ENCODE measurements at places on chromosomes 7 and 10.

DNA sequence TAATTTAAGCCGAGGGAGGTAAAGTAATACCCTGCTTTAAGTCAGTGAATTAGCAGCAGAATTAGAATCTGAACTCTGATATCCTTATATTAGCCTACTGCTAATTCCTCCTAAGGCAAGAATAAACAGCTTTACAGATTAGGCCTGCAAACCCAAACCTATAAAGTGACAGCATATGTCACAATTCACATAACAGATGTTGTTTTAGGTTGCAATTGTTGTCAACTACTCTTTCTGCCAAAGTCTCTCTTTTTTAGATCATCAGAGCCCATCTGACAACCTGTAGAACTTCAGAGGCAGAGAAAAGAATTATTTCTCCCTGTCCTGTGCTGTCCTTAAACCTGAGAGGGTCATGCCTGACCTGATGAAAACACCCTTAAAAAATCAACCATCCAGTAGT is 167.2 kb downstream of the PRKG1 start:
- DNase-seq, result no peak

- no peak for DNase-seq
These were observed 24.8 kb upstream of the ZNF800 start for GRCh38 chr7:127417346-127417745.

GRCh38 chr7:93245525-93246432 is 13.6 kb downstream of the VPS50 start:
- DNase-seq, result peak; percentile 56

- no peak for DNase-seq
These were observed 1.8 kb upstream of the AKR1C3 start for GRCh38 chr10:5092375-5092774.

GRCh38 chr10:79048639-79049550 is 19.9 kb upstream of the ZMIZ1 start:
- DNase-seq, result no peak

GRCh38 chr7:133135451-133135850 is 53.6 kb upstream of the CHCHD3 start:
- DNase-seq, result peak; percentile 9

- no peak for DNase-seq
These were observed 171.5 kb downstream of the ADK start for GRCh38 chr10:74322565-74322964.

- no peak for DNase-seq
These were observed 62.3 kb upstream of the DGKI start for GRCh38 chr7:137909042-137909441.

DNA sequence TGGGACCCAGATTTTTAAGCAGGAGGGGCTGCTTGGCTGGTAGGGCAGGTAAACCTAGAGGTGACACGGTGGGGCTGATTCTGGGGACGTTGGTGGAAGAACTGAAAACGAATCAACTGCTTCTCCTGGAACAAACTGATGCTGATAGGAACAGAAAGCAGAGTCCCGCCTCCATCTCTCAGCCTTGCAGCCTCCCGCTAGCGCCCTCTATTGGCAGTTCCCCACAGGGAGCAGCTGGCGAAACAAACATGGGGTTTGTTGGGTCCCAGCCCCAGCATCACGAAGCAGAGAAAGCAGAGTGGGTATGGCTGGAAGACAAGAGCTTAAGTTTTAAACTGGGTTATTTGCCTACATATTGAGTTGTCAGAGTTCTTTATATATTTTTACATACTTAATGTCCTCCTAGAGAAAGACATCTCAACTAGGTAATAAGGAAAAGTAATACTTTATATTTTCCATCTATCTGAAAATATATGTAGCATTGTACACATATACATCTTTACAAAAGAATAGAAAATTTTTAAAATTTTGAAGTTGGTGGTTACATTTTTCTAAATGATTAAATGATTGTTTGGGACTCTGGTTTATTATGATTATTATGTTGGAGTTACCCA is 42.3 kb upstream of the FOXI2 start:
- peak; percentile 33 for DNase-seq

Data from ELR (cell line).